ENCODE measurements at places on chromosomes 3 and 15.

GRCh38 chr3:38297947-38298711, 16.0 kb downstream of the SLC22A14 start:
- DNase-seq: no peak

DNA sequence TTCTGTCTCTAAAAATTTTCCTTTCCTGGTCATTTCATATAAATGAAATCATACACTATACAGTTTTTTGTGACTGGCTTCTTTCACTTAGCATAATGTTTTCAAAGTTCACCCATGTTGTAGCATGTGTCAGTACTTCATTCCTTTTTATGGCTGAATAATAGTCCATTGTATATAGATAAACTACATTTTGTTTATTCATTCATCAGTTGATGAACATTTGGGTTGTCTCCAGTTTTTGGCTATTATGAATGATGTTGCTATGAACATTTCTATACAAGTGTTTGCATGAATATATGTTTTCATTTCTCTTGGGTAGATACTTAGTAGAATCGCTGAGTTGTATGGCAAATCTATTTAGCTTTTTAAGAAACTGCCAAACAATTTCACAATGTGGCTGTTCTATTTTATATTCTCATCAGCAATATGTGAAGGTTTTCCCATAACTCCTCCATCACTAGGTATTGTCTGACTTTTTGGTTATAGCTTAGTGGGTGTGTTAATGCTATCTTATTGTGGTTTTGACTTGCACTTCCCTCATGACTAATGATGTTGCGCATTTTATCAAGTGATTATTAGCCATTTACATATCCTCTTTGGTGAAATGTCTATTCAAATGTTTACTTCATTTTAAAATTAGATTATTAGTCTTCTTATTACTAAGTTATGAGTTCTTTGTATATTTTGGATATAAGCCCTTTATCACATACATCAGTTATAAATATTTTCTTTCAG, 21.7 kb upstream of the AP4E1 start:
- DNase-seq: no peak

DNA sequence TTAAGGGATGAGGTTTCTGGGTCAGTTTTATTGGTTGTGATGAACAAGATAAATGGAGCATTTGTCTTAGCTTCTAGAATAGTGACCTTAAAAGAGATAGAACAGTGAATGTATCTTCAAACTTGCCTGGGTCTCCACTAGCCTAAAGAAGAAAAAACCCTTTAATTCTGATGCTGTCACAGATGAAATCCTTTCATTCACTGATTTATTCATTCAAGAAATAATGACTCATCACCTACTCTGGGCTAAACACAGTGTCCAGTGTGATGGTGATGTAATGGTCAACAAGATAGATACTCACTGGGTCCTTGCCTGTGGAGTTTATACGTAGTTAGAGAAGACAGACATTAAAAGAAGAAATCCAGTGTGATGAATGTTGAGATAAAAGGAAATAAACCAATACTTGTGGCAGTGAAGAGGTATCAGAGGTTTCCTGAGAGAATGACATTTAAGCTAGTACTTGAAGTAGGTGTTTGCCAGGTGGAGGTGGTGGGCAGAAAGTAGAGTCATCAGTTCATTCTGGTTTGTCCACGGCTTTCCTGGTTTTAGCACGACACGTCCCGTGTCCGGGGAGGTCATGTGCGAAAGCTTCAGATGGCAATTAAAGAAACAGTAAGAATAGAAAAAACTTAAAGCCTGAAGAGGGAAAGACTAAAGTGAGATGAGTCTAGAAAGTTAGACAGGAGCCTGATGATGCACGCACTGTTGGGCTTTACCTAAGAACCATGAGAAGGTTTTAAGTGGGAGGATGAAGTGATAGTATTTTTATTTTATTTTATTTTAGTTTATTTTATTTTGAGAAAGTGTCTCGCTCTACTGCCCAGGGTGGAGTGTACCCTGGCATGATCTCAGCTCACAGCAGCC, 18.5 kb downstream of the PAK2 start:
- DNase-seq: no peak

GRCh38 chr3:9311228-9311627, 51.6 kb upstream of the THUMPD3 start:
- DNase-seq: no peak

GRCh38 chr3:171883257-171883892, 40.2 kb downstream of the TMEM212 start:
- no peak for DNase-seq

Measured in NCI-H446 treated with DMSO at 0.1 percent for 48 hours (cell line).